ENCODE measurements at places on chromosomes 6 and 20. TPM values are rescaled to one million over a fixed set of nuclear protein-coding genes. Genes with fewer than 3 reads are reported as not detected.

The EYA2 gene
- total RNA-seq = 0.15 TPM

GRCh38 chr20:14559612-14560011 is 222.2 kb upstream of the FLRT3 start:
- DNase-seq = no peak

The PCK1 gene
- total RNA-seq = not detected

- peak; percentile 89 for DNase-seq
Measured at GRCh38 chr20:44747166-44748004, 1.7 kb downstream of the KCNK15 start.

DNA sequence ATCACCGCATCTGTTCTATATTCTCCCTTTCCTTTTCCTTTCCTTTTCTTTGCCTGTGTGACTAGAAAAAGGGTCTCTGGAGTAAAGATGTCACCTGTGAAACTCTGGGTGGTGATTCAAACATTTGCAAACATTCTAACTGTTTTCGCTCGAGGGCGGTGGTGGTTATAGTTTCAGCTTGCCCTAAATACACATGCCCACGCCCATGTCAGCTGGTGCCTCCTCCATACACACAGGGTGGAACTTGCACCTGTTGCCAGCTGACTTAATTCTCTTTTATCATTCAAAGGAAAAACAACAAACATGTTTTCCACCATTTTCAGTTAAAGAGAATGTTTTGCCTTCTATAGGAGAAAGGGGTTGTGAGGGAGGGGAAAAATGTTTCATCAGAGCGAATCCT is 381.9 kb upstream of the ARID1B start:
- no peak for DNase-seq

Data from M059J (cell line).